Posterior cingulate gyrus (tissue), 11 donors: ENCODE measurements at places on chromosomes 16 and 17.

- no peak for DNase-seq
Observed at GRCh38 chr17:40516581-40517285, 15.3 kb upstream of the TNS4 start.

- DNase-seq, result no peak
Observed at GRCh38 chr17:50170662-50171370, 5.0 kb downstream of the SGCA start.

DNA sequence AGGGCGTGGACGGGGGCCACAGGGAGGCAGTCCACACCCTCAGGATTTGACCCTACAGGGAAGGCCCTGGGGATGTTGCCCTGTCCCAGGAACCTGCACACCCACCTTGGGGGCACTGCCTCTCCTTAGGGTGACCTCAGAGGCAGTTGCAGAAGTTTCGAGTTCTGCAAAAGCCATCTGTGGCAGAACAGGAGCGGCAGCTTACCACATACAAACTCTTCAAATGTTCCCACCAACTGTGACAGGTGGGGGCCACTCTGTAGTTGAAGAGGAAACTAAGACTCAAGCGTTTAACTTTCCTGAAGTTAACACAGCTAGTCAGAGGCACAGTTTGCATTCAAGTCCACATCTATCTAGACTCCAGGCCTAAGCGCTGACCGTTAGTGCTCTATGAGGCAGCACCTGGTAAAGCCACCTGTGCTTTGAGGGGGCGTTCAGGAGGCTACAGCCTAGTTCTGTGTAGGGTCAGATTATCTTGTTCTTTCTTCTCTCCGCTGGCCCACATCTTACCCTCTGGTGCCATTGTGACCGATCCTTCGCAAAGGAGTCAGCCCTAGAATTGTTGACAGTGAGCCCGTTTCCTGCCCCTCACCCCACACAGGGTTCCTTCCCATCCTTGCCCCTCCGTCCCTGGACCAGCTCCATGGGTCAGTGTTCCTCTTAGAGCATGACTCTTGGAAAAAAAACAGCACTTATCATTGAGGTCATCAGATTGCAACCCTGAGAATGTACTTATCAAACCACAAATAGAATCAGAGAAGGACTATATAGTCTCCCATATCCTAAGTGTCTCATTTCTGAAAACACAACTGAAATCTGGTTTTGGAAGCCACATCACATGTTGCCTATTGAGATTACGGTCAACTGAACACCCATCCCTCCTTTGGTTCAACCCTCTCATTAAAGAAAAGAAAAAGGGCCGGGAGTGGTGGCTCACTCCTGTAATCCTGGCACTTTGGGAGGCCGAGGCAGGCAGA is 45.4 kb downstream of the CDH1 start:
- DNase-seq, result no peak

DNA sequence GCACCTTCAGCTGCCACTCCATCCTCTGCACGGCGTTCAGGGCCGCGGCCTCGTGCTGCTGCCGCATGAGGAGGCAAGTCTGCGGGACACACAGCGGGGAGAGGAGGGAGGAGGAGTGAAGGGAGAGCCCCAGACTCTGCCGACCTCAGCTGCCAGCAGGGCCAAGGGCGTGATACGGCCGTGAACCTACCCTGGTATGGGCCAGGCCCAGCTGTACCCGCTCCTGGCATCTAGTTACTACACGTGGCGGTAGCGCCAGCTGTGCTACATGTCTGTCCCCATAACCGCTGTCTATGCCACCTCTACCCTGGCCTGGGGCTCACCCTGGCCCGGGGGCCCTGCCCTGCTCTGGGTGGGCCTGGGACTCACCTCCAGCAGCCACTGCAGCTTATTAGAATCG is 51.1 kb downstream of the ZNF778 start:
- DNase-seq, result peak; percentile 47

- no peak for DNase-seq
Observed at GRCh38 chr16:86117756-86118155, 218.8 kb downstream of the IRF8 start.

DNA sequence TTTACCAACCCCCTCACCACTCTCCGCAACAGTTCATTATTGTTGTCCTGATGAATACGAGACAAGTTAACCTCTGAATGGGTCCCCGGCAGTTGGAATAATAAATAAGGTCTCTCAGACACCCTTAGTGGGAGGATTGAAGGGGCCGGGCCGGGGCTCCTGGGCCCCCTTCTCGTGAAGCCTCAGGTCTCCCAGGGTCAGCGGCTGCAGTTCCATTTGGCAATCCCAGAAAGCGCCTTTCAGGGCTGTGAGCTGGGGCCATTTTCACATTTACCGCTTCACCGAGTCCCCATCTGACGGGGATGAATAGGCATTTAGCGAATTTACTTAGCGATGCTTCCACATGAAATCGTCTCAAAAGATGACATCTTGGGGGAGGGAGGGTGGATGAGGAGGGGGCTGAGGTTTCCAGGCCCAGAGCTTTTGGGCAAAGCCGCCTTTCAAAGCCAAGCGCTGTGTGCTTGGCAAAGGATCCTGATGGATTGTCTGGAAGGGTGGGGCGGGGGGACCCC is 309.8 kb downstream of the XYLT1 start:
- DNase-seq, result no peak

- DNase-seq, result no peak
Observed at GRCh38 chr16:70772493-70772892, 28.5 kb downstream of the VAC14 start.

GRCh38 chr17:61770043-61770442 is 93.3 kb downstream of the BRIP1 start:
- DNase-seq, result no peak

GRCh38 chr16:67861877-67862276 is 11.0 kb upstream of the EDC4 start:
- DNase-seq, result no peak

DNA sequence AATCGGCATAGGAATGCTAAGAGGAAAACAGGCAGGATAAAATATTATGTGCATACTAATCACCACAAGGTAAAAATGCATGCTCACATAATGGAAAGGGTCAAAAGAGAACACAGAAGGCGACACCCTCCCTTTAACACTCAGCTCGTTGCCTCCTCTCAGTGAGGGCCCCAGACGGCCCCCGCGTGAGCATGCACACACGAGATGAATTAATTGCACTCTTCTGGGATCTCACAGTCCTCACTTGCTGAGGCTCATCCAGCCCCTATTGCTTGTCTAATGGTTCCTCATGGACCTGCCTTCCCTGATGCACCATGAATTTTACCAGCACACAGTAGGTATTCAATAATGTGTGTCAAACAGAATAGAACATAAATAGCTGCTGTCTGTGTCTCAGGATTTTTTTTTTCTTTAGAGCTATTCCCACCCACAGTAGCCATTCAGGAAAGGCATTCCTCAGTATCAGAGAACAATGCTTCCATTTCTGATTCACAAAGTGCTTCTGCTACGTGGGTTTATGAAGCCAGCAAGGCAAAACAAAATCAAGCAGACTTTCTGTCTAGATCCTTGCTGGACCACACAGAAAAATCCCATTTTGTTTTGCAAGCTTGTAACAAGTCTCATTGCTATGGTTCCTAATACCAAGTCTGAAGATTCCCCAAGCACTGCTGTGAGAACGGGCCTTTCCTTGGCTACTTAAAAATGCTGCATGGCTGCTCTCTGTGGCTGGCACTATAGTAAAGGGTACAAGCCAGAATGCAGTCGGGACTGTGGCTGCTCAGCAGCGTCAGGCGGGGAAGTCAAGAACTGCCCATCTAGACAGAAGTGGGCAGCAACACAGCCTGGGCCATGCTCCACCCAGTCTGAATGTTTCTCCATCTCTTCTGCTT is 43.6 kb downstream of the TOM1L2 start:
- peak; percentile 60 for DNase-seq

DNA sequence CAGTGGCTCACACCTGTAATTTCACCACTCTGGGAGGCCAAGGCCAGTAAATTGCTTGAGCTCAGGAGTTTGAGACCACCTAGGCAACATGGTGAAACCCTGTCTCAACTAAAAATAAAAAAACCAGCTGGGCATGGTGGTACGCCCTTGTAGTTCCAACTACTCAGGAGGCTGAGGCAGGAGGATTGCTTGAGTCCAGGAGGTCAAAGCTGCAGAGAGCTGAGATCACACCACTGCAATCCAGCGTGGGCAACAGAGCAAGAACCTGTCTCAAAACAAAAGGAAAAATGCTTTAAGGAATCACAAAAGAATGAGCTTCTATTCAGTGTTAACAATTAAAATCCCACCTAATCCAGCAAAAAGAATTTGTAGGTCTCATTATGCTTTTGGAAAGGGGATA is 5.9 kb downstream of the PRR11 start:
- no peak for DNase-seq

DNA sequence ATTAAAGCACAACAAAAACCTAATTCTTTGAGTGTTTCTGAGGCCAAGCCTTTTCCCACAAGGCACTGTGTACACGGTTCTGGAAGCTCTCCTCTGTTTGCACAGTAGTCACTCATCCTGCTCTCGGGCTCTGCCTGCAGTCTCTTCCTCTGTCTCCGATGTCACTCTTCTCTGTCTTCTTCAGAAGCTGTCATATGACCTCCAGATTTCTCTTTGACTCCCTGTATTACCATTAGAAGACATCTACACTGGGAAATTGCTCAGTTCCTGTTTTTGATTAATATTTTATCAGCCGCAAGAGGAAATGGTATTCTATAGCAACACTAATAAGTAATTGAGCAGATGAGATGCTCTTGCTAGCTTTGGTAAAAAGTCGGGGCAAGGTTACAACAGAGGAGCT is 422.9 kb downstream of the WWOX start:
- DNase-seq, result no peak

- DNase-seq, result no peak
Observed at GRCh38 chr17:48247603-48248002, 140.0 kb downstream of the SNX11 start.

- DNase-seq, result no peak
Observed at GRCh38 chr16:81973737-81974136, 37.5 kb downstream of the SDR42E1 start.

DNA sequence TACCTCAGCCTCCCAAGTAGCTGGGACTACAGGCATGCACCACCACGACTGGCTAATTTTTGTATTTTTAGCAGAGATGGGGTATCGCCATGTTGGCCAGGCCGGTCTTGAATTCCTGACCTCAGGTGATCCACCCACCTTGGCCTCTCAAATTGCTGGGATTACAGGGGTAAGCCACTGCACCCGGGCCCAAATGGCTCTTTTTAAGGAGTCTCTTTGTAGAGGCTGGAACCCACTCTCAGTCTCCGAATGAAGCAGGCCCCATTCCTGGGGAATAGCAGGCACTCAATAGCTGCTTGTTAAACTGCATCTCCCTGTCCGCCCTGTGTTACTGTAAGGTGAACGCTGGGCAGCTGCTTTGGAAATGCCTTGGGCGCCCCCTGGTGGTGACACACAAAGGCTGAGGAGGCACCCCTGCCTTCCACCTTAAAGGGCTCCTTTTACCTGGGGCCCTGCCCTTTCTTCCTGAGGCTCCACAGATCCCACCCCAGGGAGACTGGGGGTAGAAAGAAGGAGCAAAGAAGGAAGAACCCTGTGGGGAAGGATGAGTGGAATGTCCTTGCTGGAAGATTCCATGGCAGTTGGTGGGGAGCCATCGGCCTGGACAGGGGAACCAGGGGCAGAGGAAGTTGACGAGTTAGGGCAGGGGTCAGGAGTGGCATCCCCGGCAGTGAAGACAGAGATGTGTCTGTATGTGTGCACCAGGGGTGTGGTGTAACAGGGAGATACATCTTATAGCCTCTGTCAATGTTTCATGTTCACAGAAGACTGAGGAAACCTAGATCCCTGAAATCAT is 6.1 kb upstream of the SP2 start:
- peak; percentile 97 for DNase-seq

DNA sequence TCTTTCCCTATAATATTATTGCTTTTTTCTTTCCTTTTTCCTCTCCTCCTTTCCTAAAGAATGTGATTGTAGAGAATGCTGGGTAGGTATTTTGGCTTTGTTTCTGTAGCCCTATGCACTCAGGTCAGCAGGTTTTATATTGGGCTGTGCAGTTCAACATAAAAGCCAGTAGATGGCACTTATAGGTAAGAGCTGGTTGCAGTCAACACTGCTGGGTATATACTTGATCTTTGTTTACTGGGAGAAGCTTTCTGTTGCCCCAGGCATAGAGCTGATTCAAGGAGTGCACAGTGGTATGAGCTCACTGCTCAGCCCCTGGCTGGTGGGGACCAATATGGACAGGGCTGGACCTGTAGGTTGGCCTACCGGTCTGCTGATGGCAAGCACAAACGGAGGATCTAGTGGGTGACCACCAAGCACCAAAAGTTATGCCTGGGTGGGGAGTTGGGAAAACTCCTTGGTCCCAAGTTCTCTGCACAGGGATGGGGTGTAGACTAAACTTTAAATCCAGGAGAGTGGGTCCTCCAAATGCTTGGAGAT is 378.9 kb downstream of the PMP22 start:
- no peak for DNase-seq

DNA sequence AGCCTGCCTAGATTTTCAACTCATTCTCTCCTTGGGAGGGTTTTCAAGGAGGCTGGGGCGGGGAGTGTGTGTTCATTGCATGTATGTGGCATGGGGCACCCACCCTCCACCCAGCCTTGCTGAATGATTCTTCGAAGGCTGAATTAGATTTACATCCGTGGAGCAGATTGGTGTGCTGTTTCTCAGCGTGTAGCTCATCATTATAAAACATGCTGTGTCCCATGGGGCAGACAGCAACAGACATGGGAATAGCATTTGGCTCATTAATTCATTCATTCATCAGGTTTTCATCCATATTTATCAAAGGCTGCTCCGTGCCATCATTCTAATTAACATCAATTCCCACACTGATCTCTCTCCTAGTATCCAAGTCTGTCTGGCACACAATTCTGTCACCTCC is 10.6 kb upstream of the CD300A start:
- no peak for DNase-seq

GRCh38 chr16:19601083-19601976 is 45.8 kb downstream of the VPS35L start:
- no peak for DNase-seq

- DNase-seq, result no peak
Observed at GRCh38 chr16:66553223-66553622, 847 bp downstream of the CKLF start.

DNA sequence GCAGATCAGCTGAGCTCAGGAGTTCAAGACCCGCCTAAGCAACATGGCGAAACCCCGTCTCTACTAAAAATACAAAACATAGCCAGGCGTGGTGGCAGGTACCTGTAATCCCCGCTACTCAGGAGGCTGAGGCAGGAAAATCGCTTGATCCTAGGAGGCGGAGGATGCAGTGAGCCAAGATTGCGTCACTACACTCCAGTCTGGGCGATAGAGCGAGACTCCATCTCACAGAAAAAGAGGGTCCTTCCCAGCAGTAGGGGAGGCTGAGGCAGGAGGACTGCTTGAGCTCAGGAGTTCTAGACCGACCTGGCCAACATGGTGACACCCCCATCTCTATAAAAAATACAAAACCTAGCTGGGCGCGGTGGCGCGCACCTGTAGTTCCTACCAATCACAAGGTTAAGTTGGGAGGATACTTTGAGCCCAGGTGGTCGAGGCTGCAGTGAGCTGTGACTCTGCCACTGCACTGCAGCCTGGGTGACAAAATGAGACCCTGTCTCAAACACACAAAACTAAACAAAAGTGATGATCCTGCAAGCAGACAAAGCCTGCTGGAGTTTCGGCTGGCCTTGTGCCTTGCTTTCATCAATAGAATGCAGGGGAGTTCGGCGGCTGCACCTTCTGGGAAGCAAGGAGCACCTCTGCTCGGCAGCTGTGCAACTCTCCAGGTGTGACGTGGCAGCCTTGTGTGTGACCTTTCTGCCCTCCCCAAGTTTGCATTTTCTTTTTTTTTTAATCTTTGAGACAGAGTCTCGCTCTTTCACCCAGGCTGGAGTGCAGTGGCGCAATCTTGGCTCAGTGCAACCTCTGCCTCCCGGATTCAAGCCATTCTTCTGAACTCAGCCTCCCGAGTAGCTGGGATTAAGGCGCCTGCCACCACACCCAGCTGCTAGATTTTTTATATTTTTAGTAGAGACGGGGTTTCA is 12.4 kb upstream of the YWHAE start:
- DNase-seq, result no peak
